ENCODE measurements at places on chromosomes 6 and 20. TPM values are rescaled to one million over a fixed set of nuclear protein-coding genes. Genes with fewer than 3 reads are reported as not detected.

Gene WFDC13
- not detected for total RNA-seq

Gene SLC44A4
- 0.16 TPM for total RNA-seq

Gene SIRPD
- not detected for total RNA-seq

Gene RRAGD
- 3.8 TPM for total RNA-seq

Gene RWDD1
- total RNA-seq, result 23.9 TPM

Gene PAK5
- total RNA-seq, result not detected

Gene SLC13A3
- not detected for total RNA-seq

Gene C20orf202
- not detected for total RNA-seq

Gene RAB44
- total RNA-seq, result 0.05 TPM

Gene ZC3H12D
- 0.14 TPM for total RNA-seq

Gene AVP
- not detected for total RNA-seq

Gene LIN28B
- total RNA-seq, result 1.5 TPM

Gene LHFPL5
- not detected for total RNA-seq

Gene PREP
- total RNA-seq, result 36.1 TPM

Gene ZNF341
- 3.9 TPM for total RNA-seq

Gene B3GALT4
- total RNA-seq, result 0.93 TPM

Gene ZSCAN23
- total RNA-seq, result not detected

Gene BTBD3
- 17.3 TPM for total RNA-seq

Gene HAO1
- total RNA-seq, result not detected

Gene SLC24A3
- not detected for total RNA-seq

Gene ECT2L
- not detected for total RNA-seq

Gene TSBP1
- total RNA-seq, result not detected

Gene WFDC8
- total RNA-seq, result not detected

Gene OR12D3
- not detected for total RNA-seq

Gene SRSF6
- 107 TPM for total RNA-seq

Gene TEAD3
- total RNA-seq, result 4.1 TPM

Gene SMLR1
- not detected for total RNA-seq

Gene LINC00237
- total RNA-seq, result not detected

Gene CRISP3
- total RNA-seq, result not detected

Gene OR2J1
- not detected for total RNA-seq

Gene PLEKHG1
- total RNA-seq, result 0.38 TPM

Gene DPPA5
- total RNA-seq, result not detected

Gene ZNF311
- 0.07 TPM for total RNA-seq

Gene CLIC5
- not detected for total RNA-seq

Gene C20orf144
- total RNA-seq, result 0.13 TPM

Gene DEFB121
- total RNA-seq, result not detected

Gene EGFL8
- total RNA-seq, result 1.9 TPM

Gene PRDM1
- total RNA-seq, result 5.3 TPM

Gene RGS17
- total RNA-seq, result 7.2 TPM

Gene FRK
- total RNA-seq, result 1.2 TPM

Gene UNC93A
- total RNA-seq, result not detected

Gene EDEM2
- 48.8 TPM for total RNA-seq

Gene SLC17A1
- not detected for total RNA-seq

Gene MUC21
- total RNA-seq, result not detected

Gene RNF144B
- 0.17 TPM for total RNA-seq

Gene SLC22A1
- 2.5 TPM for total RNA-seq

Gene LTB
- total RNA-seq, result 0.38 TPM

Gene DDO
- 0.12 TPM for total RNA-seq

Gene DUSP15
- 1.1 TPM for total RNA-seq

Gene NRSN1
- not detected for total RNA-seq

Gene PPP1R18
- 45.5 TPM for total RNA-seq
